ENCODE measurements at places on chromosomes 12 and 14.

DNA sequence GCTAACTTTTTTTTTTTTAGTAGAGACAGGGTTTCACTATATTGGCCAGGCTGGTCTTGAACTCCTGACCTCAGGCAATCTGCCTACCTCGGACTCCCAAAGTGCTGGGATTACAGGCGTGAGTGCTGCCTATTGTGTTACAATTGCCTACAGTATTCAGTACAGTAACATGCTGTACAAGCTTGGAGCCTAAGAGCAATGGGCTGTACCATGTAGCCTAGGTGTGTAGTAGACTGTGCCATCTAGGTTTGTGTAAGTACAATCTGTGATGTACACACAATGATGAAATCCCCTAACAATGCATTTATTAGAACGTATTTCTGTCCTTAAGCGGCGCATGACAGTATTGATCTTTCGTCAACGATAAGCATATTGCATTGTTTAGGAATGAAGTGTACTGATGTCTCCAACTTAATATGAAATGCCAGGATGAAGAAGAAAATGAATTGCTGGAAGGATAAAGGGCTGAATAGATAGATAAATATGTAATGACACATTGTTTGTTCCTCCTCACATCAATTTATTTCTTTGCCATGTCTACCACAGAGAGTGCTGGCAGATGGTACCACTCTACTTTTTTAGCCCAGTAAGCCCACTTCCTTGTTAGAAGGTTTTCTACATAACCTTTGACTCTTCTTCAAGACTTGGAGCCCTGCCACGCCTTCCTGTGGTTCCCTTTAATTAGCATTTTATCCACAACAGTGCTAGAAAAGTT lies 467.5 kb downstream of the VRK1 start:
- no peak for DNase-seq

GRCh38 chr12:127044836-127045235 lies 1222.1 kb upstream of the TMEM132C start:
- DNase-seq: no peak

DNA sequence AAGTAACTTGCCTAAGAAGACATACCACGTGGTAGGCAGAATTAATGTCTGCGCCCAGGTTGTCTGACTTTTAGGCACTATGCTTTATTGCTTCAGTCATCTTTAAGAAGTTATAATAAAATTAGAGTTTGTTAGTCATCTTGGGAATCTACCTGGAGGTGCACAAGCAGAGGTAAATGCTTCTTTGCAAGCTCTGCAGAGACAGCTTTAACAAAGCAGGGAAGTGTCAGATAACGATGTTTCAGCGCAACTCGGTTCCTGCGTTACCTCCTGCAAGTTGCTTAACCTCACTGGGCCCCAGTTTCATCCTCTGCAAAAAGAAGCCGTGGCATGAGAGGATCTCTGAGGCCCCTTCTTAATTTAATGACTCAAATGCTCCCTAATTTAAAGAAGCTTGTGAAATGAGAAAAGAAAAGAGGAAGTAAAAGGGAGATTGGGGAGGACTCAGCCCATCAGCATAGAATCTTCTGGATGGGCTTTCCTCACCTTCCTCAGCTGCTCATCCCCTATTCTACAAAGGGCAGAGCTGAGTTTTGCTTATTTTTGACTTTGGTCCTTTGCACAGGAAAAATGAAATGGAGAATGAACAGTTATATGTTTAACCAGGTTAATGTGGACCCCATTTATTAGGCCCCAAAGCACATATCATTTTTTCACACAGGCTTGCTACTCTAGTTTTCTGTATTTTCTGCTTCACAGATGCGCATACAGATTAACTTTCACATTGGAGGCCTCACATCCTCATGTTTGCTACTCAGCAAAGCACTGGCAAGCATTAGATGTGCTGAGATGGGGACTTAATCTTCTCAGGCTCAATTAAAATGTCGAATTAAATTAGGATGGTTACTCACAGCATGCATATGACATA lies 5.1 kb downstream of the ARHGDIB start:
- no peak for DNase-seq

DNA sequence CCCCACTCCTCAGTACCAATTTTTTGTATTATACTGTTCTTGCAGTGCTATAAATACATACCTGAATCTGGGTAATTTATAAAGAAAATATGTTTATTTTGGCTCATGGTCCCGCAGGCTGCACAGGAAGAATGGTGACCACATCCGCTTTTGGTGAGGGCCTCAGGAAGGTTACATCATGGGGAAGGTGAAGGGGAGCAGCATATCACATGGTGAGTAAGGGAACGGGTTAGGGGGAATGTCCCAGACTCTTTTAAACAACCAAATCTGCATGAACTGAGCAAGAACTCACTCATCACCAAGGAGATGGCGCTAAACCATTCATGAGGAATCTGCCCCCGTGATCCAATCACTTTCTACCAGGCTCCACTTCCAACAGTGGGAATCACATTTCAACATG lies 40.0 kb downstream of the OSBPL8 start:
- DNase-seq: no peak

GRCh38 chr12:54221402-54221984 lies 32.7 kb upstream of the SMUG1 start:
- DNase-seq: no peak

DNA sequence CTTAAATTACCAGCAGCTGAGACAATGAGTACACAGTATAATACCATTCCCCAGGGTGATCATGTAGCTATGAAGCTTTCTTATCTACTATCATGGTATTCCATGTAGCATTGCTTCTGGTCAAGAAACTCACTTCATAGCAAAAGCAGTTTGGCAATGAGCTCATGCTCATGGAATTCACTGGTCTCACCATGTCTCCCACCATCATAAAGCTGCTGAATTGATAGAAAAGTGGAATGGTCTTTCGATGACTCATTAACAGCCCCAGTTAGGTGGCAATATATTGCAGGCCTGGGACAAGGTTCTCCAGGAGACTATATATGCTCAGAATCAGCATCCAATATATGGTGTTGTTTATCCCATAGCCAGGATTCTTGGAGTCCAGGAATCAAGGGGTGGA lies 553.7 kb downstream of the FOXG1 start:
- no peak for DNase-seq

- no peak for DNase-seq
Observed at GRCh38 chr12:132145334-132145733, 1.1 kb downstream of the NOC4L start.

GRCh38 chr14:72982146-72982708 lies 44.7 kb downstream of the ZFYVE1 start:
- DNase-seq: no peak

- no peak for DNase-seq
Observed at GRCh38 chr12:26937443-26937862, 328 bp downstream of the INTS13 start.
